ENCODE measurements at places on chromosomes 2 and 18.
A peak's percentile ranks its signal among the peaks of the same experiment; 100 is the strongest.

DNA sequence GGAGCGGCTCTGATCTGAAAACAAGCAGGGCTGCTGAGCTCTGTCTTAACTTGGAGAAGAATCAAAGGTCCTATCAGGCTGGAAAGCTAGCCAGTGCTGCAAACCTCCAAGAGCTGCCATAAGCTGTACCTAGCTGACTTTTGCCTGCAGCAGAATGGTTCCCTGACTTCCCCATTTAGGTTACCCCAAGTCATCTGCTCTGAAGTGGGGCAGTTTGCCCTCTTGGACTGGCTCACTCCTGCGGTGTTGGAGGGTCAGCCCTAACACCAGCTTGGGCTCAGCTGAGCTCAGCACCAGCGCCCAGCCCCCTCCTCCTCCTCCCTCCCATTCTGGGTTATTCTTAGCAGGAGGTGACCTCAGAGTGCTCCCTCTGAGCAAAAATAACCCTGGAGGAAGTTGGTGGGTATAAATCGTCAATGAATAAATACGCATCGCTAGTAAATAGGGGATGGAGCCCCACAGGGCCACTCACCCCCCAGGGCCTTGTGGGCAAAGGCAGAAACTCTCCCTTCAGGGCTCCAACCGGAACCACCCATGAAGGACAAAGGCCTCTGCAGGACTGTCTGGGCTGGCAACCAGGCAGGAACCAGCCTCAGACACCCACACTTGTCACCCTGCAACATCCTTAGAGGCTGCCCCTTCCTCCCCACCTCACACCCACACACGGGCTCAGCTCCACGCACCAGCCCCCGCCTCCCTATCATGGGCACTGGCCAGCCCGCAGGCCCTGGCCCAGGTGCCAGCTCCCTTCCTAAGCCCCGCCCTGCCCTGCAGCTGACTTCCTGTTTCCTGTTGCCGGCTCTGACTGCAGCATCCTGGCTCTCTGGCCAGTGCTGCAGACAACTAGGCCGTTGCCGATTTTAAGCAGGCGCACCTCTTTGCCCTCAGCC is 46.9 kb downstream of the DNMT3A start:
- DNase-seq = peak; percentile 74

- no peak for DNase-seq
Observed at GRCh38 chr18:31482051-31482450, 15.9 kb upstream of the DSG2 start.

GRCh38 chr2:45606796-45607195 is 4.3 kb downstream of the SRBD1 start:
- no peak for DNase-seq

GRCh38 chr18:57249883-57250282 is 102.5 kb upstream of the ST8SIA3 start:
- DNase-seq = no peak

GRCh38 chr2:188666503-188666902 is 307.7 kb upstream of the COL3A1 start:
- no peak for DNase-seq
